Skin of body (tissue), 3 donors: ENCODE measurements at places on chromosomes 1 and 21. TPM values are rescaled to one million over a fixed set of nuclear protein-coding genes. Genes with fewer than 3 reads are reported as not detected.

DNA sequence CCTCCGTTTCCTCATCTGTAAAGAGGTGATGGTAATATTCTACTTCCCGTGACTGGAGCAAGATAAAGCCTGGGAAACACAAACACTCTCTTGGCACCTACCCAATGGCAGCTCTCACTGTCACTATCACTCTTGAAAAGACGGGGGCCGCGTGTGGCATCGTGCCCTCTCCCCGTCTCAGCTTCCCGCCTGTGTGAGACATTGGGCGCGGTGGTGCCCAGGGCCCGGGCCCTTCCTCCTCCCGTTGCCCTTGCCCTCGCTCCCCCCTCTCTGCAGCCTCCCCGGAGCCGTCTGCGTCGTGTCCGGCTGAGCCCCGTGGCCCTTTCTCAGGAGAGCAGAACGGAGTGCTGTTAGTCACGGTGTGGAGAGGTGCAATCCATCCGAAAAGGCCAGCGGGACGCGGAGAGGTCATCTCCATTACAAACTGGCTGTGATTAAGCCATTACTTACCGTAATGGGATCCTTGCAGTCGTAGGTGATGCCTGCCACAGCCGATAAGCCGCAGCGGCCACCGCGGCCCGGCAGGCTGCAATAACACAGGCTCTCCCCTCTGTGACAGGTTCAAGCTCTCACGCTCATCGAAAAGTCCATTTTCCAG is 156.4 kb upstream of the ZC3H12A start:
- DNase-seq: no peak

DNA sequence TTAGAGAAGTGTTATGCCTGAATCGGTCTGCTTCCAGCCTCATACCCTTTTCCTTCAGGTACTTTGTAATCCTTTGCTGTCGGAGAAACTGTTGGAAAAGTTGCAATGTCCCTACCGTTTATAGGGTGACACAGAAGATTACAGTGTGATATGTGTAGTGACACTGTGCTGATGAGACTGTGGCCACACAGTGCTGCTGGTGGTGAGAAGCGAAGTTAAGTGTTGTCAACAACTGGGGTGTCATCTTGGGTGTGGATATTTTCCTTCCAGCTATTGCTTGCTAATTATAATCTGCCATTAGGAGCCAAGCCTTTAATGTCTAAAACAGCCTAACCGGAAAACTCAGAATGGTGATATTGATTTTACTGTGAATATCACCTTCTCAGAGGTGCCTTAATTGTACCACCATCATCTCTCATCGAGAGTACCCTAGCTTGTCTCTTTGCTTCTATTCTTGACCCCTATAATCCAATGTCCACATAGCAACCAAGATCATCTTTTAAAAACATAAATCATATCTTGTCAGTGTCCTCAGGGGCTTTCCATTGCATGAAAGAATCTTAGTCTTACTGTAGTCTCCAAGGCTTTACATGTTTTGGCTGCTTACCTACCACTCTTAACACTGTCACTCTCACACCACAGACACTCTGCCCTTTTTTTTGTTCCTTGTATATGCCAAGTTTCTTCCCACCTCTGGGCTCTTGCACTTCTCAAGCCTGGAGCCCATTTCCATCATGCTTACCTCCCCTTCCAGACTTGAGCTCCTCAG is 89.4 kb upstream of the PGD start:
- DNase-seq: no peak

GRCh38 chr1:84020151-84020550 is 21.2 kb upstream of the TTLL7 start:
- DNase-seq: no peak

SWT1 gene
- total RNA-seq: 10.2 TPM

NHLH1 gene
- 0.20 TPM for total RNA-seq

LIN28A gene
- total RNA-seq: not detected

PEA15 gene
- total RNA-seq: 26.8 TPM
